A549 treated with CORT108297 at 1 μM for 4 hours (cell line): ENCODE measurements at places on chromosomes 13 and 19. TPM values are rescaled to one million over a fixed set of nuclear protein-coding genes. Genes with fewer than 3 reads are reported as not detected.

The ZNF414 gene
- total RNA-seq, result 17.5 to 21.7 TPM (median 18.6 TPM) in 5 replicates

The TMEM221 gene
- total RNA-seq, result 0.58 to 1.1 TPM (median 0.84 TPM) in 5 replicates

The TMEM59L gene
- 3.9 to 6.7 TPM (median 5.9 TPM) in 5 replicates for total RNA-seq

The OR7A5 gene
- total RNA-seq, result not detected in 5 replicates

The SSBP4 gene
- 40.6 to 63.0 TPM (median 53.8 TPM) in 5 replicates for total RNA-seq

The SLAIN1 gene
- 0.38 to 1.0 TPM (median 0.58 TPM) in 5 replicates for total RNA-seq

The ZNF575 gene
- 1.6 to 2.5 TPM (median 2.2 TPM) in 5 replicates for total RNA-seq

The PSG6 gene
- total RNA-seq, result not detected in 5 replicates

The TPTE2 gene
- not detected in 5 replicates for total RNA-seq

The GJB2 gene
- total RNA-seq, result 0.66 to 1.0 TPM (median 0.87 TPM) in 5 replicates

The LILRA1 gene
- not detected in 5 replicates for total RNA-seq

The GPC6 gene
- total RNA-seq, result 3.5 to 6.0 TPM (median 4.9 TPM) in 5 replicates

The ZNF534 gene
- total RNA-seq, result not detected in 5 replicates

The LGALS4 gene
- 0.18 to 0.65 TPM (median 0.42 TPM) in 5 replicates for total RNA-seq

The ELAVL3 gene
- total RNA-seq, result 0.02 to 0.10 TPM (median 0.05 TPM) in 5 replicates

The FUT1 gene
- 0.05 to 0.14 TPM (median 0.06 TPM) in 5 replicates for total RNA-seq
